Left lung (tissue), 14 donors: ENCODE measurements at places on chromosomes 5 and 9. TPM values are rescaled to one million over a fixed set of nuclear protein-coding genes. Genes with fewer than 3 reads are reported as not detected.

GRCh38 chr9:22030101-22030598 is 21.0 kb upstream of the CDKN2B start:
- no peak for DNase-seq

- DNase-seq, result no peak
Measured at GRCh38 chr9:15182730-15183129, 124.3 kb downstream of the TTC39B start.

DNA sequence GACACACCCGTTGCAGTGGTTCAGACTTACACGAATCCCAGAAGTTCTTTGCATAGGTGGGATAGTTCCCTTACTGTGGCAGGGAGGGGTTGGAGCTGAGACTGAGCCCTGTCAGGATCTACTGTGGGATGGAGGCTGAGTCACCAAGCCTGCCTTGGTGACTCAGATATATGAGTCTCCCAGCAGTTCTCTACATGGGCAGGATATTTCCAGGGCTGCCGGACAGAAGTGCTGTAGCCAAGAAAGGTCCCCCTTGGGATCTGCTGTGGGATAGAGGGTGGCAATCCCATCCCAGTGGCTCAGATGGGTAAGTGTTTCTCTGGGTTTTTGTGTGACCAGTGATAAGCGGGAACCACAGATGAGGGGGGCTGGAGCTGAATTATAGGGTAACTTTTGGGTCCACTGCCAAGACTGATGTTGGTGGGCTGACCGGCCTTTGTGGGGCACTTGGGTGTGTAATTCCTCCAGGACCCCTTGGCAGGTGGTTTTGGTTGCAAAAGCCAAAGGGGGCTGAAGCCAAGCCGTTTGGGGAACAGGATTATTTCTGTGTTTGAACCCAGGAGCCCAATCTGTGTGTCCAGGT is 18.7 kb downstream of the XRCC4 start:
- no peak for DNase-seq

DNA sequence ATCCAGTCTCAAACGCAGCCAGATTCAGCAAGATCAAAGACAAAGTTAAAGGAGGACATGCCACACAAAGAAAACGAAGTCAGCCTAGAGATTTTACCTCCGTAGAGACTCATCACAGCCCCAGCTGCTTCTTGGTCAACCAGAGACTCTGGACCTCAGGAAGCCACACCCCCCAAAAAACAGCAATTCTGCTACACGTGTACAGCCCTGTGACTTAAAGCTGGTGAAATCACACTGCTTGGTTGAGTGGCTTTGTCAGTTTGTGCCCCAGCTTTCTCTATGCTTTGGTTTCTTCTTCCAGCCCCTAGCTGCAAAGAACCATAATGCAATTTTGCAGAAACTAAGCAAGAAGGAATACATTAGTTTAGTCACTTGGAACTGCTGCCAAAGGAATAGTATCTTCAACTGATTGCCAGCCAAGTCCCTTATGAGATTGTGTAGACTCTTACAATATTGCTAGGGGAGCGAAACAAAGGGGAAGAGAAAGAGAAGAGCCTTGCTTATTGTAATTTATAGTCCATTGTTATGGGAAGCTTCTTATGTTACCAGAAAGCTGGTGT is 158.8 kb upstream of the ZNF462 start:
- DNase-seq, result no peak

GRCh38 chr9:113533335-113534225 is 70.1 kb downstream of the RGS3 start:
- DNase-seq, result no peak

DNA sequence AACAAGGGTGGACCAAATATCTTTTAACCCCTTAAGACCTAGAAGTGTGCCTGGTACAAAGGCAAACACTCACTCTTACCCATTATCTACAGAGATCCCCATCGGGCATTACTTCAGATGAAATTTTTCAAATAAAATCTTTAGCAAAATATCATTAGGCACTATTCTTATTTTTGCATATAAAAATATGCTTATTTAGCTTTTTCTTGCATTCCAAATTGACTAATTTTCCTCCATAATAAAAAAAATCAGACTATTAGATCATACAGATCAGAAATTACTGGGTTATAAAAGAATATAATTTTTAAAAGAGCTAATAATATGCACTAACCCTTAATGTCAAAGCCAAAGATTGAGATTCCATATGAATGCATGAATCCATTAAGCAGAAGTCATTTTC is 178.7 kb upstream of the SLC30A5 start:
- no peak for DNase-seq

DNA sequence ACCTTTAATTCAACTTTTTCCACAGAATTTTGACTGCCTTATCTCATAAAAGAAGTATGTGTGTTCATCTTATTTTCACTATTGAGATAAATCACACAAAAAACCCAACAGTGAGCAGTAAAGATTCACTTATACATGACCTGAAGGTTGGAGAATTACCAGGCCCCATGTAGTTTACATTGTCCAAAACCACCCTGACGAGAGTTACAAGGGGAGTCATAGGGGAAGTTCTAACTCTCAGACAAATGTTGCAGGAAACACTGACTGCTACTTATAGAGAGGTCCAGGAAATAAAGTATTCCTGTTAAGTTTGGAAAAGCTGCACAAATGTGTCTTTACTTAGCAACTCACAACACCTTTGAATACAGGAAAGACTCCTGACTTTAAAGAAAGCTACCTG is 14.1 kb downstream of the SPATA9 start:
- no peak for DNase-seq

- no peak for DNase-seq
Measured at GRCh38 chr9:8078641-8079140, 279.1 kb upstream of the DMAC1 start.

DNA sequence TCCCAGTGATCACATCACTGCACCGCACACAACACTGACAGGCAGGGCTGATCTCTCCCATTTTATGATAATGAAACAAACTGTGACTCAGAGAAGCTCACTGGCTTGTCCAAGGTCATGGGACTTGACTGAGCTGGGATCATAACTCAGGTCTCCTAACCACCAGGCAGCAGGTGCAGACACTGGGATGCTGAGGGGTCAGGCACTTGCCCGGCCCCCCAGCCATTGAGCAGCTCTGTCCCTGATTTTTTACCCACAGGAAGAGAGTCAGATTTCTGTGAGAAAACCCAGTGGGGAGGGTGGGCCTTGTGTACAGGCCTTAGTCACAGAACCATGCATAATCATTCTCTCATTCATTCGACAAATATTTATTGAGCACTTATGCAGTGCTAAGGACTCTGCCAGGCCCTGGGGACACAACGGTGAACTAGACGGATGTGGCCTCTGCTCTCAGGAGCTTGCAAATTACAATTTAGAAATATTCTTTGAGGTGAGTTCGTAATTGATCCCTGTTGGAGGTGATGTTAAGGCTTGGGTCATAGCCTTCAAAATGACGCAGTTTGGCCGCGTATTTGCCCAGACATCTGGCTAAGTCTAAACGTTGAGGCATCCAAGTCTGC is 54.5 kb upstream of the TGFBR1 start:
- no peak for DNase-seq

DNA sequence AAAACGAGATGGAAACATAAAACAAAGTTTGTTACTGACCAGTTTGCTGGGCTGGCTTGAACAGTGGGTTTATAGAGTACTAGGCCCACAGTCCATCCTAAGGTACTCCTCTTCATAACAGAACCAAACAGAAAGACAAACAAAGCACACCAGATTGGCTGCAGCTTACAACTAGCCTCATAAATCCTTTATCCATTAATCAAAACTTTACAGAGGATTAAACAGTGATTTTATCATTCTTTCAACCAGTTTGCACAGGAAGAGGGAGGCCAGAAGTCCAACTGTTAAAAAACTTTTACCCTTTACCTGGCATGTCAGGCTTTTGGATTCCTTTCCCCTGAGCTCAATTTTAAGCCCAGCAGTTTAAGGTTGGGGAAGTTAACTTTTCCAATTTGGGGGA is 1467.6 kb downstream of the MAT2B start:
- DNase-seq, result no peak

- DNase-seq, result no peak
Measured at GRCh38 chr9:77018969-77019235, 553 bp upstream of the FOXB2 start.

DNA sequence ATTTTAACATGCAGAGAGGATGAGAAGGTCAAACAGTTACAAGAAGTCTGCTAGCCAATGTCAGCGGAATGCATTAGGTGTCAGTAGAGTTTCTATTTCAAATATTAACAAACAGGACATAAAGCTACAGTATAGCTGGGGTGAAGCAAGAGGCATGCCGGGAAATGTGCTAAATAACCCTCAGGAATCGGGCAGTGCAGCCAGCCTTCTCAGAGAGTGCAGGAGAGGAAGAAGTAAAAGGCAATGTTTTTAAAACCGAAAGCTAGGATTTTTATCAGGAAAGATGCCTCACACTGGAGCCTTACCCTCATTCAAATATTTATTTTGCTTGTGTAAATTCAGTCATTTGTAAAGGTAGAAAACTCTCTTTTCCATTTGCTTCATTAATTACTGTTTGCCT is 59.1 kb upstream of the SH3GL2 start:
- no peak for DNase-seq

GRCh38 chr9:99345451-99345850 is 123.4 kb downstream of the SEC61B start:
- DNase-seq, result no peak

- no peak for DNase-seq
Measured at GRCh38 chr9:117612317-117612716, 91.9 kb upstream of the TLR4 start.

- DNase-seq, result no peak
Measured at GRCh38 chr5:44891116-44891515, 82.4 kb downstream of the MRPS30 start.

GRCh38 chr9:135586601-135587109 is 25.1 kb downstream of the PAEP start:
- DNase-seq, result no peak

DNA sequence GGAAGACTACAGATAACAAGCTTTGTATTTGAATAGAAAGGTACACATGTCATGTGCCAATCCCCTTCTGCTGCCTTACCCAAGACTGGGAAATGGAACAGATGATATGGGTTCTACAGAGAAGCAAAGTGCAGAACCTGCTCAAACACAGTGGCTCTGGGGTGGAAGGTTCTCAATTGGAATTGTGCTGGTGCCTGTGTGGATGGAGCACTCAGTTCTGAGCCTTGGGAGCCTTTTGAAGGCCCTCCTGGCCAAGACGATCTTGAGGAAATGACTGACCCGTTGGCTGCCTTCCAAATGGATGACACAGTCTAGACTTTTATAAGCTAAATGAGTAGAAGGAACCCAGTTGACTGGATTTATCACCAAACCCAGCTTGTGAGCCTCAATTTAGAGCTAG is 4.2 kb upstream of the PRSS3 start:
- no peak for DNase-seq

DNA sequence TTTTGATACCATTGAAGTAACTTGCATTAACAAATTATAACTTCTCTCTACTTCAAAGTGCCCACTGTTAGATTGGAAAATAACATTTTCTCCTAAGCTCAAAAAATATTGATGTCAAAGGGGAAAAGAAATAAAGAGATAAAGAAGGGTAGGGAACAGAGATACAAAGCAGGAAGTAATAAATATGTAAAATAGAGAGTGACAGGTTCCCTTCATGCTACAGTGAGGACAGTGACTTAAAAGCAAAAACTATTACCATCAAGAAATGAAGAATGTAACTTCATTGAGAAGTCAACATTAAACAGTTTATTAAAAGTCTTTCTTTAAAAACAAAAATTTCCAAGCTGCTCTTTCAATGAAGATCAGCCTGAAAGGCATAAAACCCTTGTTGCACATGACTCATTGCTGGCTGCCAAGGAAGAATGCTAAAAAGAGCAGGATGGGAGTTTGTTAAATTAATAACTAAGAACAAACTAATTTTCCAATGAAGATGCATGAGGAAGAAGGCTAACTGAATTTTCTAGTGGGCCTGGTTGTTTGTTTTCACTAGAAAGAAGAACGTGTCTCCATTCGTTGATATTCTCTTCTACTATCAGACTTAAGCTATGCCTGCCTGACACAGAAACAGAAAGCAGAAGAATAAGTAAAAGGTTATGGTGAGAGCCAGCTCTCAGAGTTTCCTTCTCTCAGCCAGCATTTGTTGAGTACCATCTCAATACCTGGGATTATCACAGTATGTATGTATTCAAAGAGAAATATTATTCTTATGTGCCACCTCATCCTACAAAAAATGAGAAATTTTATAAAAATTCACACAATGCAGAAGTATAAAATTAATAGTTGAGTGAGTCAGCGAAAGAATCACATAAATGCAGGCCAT is 197.8 kb upstream of the NREP start:
- no peak for DNase-seq

- no peak for DNase-seq
Measured at GRCh38 chr5:2133080-2133479, 250.4 kb upstream of the IRX4 start.

DNA sequence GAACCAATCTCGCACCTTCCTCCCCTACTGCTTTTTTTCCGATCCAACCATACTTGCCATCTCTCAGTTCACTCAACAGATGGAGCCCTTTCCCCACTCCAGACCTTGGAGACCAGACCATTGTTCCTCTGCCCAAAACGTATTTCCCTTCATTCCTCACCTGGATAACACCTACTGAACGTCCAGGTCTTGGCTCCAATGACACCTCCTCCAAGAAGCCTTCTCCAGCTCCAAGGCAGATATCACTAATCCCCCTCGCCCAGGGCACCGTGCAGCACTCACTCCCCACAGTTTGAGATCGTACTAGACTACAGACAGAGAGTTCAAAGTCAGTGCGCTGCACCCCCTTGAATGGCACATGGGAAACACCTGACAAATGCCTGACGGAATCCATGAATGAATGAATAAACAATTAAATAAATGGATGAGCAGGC is 47.1 kb upstream of the AKNA start:
- DNase-seq, result no peak

DNA sequence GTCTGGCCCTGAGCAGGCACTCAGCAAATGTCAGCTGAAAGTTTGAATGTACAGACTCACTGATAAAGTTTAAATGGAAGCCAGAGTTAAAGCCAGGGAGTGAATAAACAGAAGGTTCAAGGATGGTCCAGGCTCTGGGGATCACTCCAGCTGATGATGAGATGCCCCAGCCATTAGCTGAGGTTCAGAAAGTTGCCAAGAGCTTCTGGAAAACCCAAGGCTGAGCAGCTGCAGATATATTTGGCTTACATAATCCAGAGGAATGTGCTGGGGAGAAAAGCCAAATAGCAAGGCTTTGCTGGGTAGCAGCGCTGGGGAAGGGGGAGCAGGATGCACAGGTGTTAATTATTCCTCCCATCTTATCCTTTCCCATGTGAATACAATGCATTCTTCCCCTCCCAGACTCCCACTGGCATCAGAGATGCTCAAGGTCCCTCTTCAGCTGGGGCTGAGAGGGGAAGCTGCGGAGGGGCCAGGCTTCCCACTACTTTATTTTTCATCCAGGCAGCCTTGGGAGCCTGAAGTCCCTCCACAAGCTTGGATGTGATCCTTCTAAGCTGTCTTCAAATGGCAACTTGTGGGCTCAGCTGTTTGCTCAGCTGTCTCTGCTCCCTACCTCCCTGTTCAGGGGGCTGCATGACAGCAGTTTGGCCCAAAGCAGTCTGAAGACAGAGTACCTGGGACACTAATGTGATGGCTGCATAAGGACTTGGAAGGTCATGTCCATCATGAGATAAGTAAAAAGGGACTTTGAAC is 341.2 kb downstream of the TRIM32 start:
- DNase-seq, result no peak

- no peak for DNase-seq
Measured at GRCh38 chr9:91382298-91382697, 20.6 kb upstream of the AUH start.

Gene SPRY4
- 50.1 TPM for polyA plus RNA-seq

Gene SPINK14
- polyA plus RNA-seq, result not detected

Gene SPINK6
- polyA plus RNA-seq, result not detected

Gene CWC27
- polyA plus RNA-seq, result 45.4 TPM

Gene SWI5
- polyA plus RNA-seq, result 32.1 TPM

Gene PCSK1
- polyA plus RNA-seq, result 0.26 TPM

Gene CATSPER3
- 1.4 TPM for polyA plus RNA-seq

Gene LTC4S
- 6.9 TPM for polyA plus RNA-seq

Gene SHISAL2B
- 9.3 TPM for polyA plus RNA-seq

Gene AQP7
- polyA plus RNA-seq, result 5.4 TPM

Gene SCGB3A2
- polyA plus RNA-seq, result 1,703 TPM
